ENCODE measurements at places on chromosomes 11 and 22.

GRCh38 chr11:73376803-73377629 lies 817 bp downstream of the RELT start:
- DNase-seq, result peak; percentile 85

DNA sequence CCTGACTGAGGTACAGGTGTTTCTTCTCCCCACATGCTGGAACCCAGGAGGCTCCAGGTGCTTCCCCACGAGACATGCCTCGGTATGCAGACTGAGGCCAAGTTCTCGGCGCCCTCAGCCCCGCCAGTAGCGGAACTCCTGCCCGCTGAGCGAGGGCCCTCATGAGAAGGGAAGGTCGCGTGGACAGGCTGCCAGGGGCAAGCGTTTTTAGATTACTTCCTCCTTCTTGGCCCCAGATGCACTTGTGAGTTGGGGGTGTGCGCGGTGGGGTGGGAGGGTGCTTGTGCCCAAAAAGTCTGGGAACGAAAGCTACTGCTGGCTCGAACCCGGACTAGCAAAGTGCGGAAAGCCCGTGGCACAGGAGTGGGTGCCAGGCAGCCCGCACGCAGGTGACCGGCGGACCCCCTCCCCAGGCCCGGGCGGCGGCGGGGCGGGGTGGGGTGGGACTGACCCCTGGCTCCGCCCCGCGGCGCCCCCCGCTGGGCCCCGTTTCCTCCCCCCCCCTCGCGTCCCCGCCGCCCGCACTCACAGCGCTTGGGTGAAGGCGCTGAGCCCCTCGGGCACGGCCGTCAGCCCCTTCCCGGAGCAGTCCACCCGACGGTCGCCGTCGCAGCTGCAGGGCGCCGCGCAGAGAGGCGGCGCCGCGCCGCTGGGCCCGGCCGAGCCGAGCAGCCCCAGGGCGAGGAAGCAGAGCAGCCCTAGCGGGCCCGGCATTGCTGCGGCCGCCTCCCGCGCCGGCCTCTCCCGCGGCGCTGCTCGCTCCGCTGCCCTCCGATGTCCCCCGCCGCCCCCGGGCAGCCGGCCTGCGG lies 797 bp downstream of the LGR4 start:
- DNase-seq, result peak; percentile 36

- no peak for DNase-seq
Observed at GRCh38 chr22:31497148-31497938, 1.0 kb downstream of the SFI1 start.

GRCh38 chr22:31106731-31107177 lies 614 bp downstream of the SELENOM start:
- DNase-seq, result peak; percentile 36

DNA sequence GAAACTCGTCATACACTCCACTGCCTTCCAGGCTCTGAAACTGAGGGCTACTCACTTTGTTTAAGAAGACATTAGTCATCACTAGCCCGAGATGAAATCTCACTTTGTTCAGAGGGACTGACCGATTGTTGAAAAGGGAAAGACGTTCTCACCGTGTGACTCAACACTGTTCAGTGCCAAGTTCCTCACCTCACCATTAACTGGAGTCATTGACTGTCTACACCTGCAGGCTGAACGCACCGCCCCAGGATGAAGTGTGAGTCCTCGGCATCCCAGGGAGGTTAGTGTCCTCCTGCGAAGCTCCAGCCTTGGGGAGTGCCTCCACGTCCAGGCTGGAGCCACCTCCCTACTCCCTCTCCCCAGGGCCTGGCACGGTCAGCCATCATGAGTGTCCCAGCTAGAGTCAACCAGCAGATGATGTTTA lies 30.4 kb downstream of the FADD start:
- peak; percentile 92 for DNase-seq

GRCh38 chr11:98732947-98733346 lies 287.8 kb upstream of the CNTN5 start:
- no peak for DNase-seq

DNA sequence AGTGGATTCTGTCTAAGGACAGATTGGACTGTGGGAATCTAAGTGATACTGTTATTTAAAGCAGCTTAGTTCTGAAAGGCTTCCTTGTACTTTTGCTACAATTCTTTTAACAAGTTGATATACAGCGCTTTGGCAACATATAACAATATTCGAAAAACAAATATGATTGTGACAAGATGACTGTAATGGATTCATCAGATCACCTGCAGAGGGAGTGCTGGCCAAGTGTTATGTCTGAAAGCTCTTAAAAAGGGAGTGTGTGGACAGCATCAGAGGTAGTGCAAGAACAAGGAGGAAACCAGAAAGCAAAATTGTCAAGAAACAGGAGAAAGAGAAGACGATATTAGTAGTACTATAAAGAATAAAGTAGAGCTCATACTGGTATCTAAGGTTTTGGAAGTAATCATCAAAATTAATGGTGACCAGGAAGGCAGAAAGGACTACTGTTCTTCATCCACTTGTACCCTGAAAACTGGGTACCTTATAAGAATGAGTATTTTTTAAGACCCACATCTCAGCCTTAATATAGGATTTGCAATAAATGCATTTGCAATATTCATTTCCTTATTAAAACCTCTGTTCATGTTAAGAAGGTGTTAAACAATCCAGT lies 1112.0 kb upstream of the CCDC90B start:
- peak; percentile 2 for DNase-seq

All from lung microvascular endothelial cell (primary cell).